ENCODE measurements at places on chromosomes 3 and 15.

GRCh38 chr15:33424025-33424424, 113.3 kb downstream of the RYR3 start:
- no peak for DNase-seq

GRCh38 chr3:145294572-145294971, 866.4 kb downstream of the PLOD2 start:
- no peak for DNase-seq

DNA sequence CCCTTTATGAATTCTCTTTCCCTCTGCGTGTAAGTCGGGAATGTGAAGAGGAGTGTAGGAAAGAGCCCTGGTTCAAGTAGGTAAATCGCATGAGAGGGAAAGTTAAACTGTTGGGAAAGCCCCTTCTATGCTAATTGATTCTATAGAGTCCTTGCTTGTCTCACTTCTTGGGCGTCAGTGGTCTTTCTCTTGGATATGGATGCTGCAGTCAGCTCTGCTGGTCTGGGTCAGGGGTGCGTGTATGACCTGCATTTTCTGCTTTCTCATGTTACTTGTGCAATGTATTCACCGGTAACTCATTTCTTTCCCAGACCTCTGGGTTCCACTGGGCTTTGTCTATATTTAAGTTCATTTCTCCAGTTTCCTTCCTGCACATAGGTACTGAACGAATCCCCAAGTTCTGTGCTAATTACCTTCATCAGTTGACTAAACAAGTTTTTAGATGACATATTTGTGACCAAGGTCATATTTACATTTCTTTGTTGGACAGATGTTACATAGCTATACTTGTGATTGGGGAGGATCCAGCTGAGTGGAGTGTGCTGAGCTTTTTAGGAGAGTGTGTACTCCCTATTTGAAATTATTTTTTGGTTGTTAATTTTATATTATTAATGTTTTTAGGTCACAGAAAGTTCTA, 1.4 kb downstream of the SETD5 start:
- DNase-seq: peak; percentile 18

- no peak for DNase-seq
Observed at GRCh38 chr15:33503681-33504080, 192.9 kb downstream of the RYR3 start.

- DNase-seq: no peak
Observed at GRCh38 chr3:169694117-169694516, 30.6 kb upstream of the MECOM start.

DNA sequence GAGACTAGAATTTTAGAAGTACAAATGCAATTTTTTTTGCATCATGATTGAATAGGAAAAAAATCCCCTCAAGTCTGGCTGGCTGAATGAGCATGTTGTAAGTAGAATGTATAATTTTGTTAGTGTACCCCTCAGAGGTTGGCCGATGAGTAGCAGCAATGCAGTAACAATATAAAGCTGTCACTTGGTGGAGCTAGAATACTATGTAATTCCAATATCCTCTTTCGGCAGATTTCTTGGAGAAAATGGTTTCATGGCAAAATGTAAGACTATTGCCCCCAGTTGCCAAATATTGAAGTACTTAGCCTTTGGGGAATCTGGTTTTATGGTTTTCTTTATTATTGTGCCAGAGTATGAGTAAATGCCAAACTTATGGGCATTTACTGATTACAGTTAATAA, 39.8 kb upstream of the SGO1 start:
- DNase-seq: no peak

GRCh38 chr3:116216761-116217160, 228.5 kb downstream of the LSAMP start:
- DNase-seq: no peak

DNA sequence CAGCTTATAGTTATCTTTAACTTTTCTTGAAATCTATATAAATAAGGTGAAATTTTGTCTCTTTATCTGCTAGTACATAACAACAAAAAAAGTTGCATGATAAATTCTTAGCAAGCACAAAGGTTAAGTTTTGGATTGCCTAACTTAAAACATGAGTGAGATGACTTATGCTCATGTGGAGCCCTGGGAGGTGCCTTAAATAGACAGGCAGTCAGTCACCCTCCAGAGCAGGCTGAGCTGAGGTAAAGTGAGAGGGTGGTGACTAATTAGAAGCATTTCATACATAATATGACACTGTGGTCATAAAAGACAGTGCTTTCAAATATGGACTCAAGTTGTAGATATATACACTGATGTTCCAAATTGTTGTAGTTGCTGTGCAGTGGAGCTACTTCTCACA, 14.6 kb upstream of the MME start:
- DNase-seq: no peak

DNA sequence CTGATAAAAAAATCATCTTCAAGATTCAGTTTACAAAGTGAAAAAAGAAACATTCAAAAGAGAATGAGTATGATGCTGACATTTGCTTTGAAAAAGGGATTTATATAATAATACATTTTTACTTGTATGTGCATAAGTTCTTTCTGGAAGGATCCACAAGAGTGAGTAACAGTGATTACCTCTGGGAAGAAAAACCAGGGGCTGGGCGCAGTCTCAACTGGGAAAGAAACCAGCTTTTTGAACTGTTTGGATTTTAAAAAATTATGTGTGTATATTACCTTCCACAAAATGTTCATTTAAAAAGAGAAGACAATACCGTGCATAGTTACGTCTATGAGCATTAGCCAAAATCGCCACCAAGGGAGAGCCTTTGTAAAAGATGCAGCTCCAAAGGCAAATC, 1.3 kb downstream of the CLEC3B start:
- DNase-seq: no peak

DNA sequence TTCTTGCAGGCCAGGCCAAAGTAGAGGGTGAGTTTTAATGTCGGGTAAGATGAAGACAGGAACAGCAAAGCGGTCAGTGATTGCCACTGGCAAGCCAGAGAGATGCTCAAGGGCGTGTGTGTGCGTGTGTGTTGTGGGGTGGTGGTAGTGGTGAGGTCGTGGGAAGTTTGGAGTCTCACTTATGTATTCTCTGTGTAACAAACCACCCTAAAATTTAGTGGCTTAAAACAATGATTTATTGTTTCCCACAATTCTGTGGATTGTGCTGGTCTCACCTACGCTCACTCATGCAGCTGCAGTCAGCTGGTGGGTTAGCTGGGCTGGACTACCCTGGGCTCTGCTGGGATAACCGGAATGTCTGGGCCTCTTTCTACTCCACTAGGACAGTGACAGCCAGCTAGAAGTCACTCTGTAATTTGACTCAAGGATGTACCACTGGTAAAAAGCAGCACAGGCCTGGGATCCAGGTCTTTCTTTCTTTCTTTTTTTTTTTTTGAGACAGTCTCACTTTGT, 50.9 kb upstream of the BHLHE40 start:
- no peak for DNase-seq

GRCh38 chr3:55963601-55964000, 476.5 kb upstream of the WNT5A start:
- DNase-seq: no peak

- DNase-seq: no peak
Observed at GRCh38 chr15:67006083-67007065, 59.0 kb upstream of the SMAD3 start.

- DNase-seq: no peak
Observed at GRCh38 chr3:56830884-56831283, 29.1 kb upstream of the ARHGEF3 start.

DNA sequence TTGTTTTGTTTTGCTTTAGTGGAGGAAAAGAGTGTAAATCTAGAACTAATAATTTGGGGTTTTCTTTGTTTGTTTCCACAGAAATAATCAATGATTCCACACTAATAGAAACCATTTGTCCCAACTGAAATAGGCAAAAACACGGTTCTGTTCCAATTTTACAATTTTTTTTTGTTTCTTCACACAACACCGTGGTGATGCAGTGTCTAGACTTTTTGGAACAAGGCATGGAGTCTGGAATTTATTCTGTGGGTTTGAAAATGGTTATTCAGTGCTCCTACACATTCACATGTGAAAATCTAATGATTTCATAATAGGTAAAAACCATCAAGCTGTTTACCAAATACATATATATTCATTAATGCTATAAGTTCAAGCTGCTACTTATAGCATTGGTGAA, 629.0 kb upstream of the TGFBR2 start:
- no peak for DNase-seq

- no peak for DNase-seq
Observed at GRCh38 chr3:182303169-182303568, 490.1 kb upstream of the ATP11B start.

GRCh38 chr3:125148016-125148812, 64.3 kb downstream of the SLC12A8 start:
- DNase-seq: no peak

DNA sequence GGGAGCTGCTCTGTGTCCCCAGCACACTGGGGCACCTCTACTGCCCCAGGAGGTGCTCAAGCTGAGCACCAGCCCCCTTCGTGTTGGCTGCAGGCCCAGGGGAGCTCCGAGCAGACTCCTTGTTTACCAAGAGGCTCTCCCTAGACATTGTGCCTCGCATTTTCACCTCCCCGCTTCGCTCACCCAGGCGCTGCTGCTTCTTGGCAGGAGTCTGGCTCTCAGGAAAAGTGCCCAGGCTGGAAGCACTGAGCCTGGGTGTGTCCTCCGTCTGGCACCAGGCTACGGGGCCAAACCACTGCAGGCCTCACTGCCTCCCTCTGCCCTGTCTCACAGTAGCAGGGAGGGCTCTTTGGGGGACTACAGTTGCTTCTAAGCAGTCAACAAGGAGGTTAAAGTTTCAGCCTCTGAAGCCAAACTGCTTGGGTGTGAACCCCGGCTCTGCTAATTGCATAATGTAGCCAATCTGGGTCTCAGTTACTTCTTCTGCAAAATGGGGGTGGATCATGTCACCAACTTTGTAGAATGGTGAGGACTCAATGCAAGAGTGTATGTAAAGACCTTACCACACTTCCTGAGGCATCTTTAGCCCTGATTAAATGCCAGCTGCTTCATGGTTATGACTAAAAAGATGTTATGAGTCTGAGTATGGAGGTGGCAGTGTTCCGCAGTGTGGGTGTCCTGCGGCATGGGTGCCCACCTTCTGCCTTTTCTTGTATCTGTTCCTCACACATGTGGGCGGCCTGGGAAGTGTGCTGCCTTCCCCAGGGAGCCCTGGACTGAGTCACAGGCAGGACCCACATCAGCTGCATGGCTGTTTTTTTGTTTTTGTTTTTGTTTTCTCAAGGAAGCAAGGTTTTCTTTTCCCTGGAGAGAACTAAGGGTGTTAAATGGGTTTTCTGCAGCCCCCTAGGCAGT, 88.9 kb downstream of the CLSTN2 start:
- no peak for DNase-seq

DNA sequence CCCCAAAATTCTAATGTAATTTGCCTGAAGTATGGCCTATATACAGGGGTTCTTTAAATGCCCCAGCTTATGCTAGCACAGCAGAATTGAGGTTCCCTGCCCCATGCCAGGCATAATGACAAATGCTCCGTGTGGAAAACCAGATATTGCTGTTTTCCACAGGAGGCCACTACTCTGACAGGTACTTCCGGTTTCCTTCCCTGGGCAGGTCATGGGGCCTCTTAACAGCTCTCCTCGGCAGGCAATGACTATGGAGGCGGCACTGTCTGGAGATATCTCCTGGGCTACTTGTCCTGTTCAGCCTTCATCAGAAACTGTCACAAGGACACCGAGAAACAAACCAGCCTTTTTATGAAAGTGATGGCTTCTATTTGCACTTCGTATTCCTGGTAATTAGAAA, 54.8 kb downstream of the SLC7A14 start:
- DNase-seq: no peak

GRCh38 chr3:191336833-191337232, 6.5 kb upstream of the UTS2B start:
- no peak for DNase-seq

- DNase-seq: no peak
Observed at GRCh38 chr3:68135067-68135466, 480.7 kb upstream of the SUCLG2 start.

- peak; percentile 48 for DNase-seq
Observed at GRCh38 chr15:67150023-67150860, 84.8 kb downstream of the SMAD3 start.

- peak; percentile 76 for DNase-seq
Observed at GRCh38 chr3:46293991-46294833, 52.0 kb downstream of the CCR3 start.

- no peak for DNase-seq
Observed at GRCh38 chr15:64878705-64879104, 33.0 kb upstream of the ANKDD1A start.

- DNase-seq: no peak
Observed at GRCh38 chr15:65634356-65634755, 12.6 kb downstream of the SLC24A1 start.

GRCh38 chr3:165462636-165463334, 266.6 kb upstream of the SLITRK3 start:
- DNase-seq: no peak

- DNase-seq: no peak
Observed at GRCh38 chr3:49316696-49317457, 23.0 kb downstream of the USP4 start.

DNA sequence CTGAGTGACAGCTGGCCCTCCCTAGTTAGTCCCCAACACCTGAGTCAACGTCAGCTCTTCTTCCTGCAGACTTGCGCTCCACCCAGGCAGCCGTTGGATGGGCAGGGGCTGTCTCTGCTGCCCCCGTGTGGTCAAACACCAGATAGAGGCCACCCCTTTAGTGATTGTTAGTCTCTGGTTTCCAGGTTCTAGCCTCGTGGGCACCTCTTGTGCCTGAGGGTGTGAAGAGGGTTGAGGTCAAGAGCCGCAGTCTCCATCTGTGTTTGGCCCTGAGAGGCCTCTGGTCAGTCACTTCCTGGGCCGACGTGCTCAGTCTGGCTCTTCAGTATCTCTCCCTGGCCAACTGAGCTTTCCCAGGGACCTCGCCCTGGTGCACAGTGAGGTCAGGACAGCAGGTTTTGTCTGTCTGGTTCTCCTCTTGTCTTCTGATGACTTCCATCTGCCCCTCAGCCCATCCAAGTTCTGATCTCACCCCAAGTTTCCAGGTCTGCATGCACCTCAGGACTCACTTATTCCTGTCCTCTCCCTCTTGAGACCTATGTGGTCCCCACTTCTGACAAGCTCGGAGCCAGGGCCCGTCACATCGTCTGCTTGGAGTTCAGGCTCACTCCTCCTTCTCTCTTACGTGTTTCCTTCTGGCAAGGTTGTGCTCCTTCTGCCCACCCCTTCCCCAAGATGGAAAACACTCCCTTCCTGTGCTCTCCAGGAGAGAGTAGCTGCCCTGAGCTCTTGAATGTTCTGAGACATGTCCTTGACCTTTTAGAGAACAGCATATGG, 20.9 kb downstream of the CD276 start:
- peak; percentile 67 for DNase-seq

- no peak for DNase-seq
Observed at GRCh38 chr3:193645806-193646205, 52.8 kb downstream of the OPA1 start.

- DNase-seq: no peak
Observed at GRCh38 chr3:126447456-126448106, 28.1 kb downstream of the ZXDC start.
